ENCODE measurements at places on chromosomes 7 and 10.

- H3K4me3 ChIP-seq = no peak overlapping the region
- peak overlapping the region; percentile 69 for H3K27ac ChIP-seq
- no peak for DNase-seq
- no peaks in the 10 kb centered on the region for H3K36me3 ChIP-seq
- peaks cover 63% of the 10 kb centered on the region for H3K4me1 ChIP-seq
Observed at GRCh38 chr7:70574970-70575799, 556.8 kb upstream of the GALNT17 start.

DNA sequence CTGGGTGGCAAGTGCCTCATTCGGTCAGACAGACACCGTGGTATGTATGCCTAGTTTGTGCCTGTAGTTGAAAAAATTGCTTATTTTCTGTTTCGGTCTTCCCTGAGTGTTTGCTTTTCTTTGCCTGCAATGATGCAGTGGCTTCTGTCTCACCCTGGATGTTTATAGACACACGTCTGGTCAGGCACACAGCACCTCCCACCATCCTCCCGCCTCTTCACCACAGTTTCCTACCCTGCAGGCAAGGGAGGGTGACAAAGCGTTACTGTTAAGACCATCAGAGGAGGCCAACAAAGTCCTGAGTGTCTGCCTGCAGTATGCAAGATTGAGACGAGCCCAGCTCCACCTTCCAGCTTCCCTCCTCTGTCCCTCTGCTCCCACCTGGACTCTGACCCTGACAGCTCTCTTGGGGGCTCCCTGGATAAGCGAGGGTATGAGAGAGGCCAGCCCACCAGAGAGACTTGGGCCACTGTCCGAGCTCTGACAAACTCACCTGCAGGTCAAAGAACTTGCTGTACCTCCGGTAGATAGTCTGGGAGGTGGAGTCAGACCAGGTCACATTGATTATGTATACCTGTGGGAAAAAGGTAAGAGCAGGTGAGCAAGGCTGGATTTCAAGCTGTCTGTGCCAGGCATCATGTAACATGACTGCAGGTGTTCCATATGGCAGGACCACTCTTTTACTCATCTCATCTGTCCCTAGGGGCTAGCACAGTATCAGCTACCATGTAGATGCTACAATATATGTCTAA is 54.4 kb downstream of the SH3PXD2A start:
- no peak for DNase-seq
- no peaks in the 10 kb centered on the region for H3K4me1 ChIP-seq

GRCh38 chr7:96824686-96825085 is 115.0 kb upstream of the SEM1 start:
- no peak overlapping the region for H3K27ac ChIP-seq
- no peak for DNase-seq
- H3K27me3 ChIP-seq = no peaks in the 10 kb centered on the region

- no peak overlapping the region for H3K4me3 ChIP-seq
- H3K27me3 ChIP-seq = no peaks in the 10 kb centered on the region
- H3K27ac ChIP-seq = no peak overlapping the region
- no peaks in the 10 kb centered on the region for H3K4me1 ChIP-seq
Observed at GRCh38 chr7:151624246-151624928, 104.7 kb upstream of the RHEB start.

Measured in liver (tissue), 10 donors.